ENCODE measurements at places on chromosomes 1 and 21.

- no peak for DNase-seq
Measured at GRCh38 chr1:243723050-243723449, 127.0 kb downstream of the AKT3 start.

GRCh38 chr21:35548904-35549615 is 500.0 kb upstream of the RUNX1 start:
- DNase-seq: no peak

DNA sequence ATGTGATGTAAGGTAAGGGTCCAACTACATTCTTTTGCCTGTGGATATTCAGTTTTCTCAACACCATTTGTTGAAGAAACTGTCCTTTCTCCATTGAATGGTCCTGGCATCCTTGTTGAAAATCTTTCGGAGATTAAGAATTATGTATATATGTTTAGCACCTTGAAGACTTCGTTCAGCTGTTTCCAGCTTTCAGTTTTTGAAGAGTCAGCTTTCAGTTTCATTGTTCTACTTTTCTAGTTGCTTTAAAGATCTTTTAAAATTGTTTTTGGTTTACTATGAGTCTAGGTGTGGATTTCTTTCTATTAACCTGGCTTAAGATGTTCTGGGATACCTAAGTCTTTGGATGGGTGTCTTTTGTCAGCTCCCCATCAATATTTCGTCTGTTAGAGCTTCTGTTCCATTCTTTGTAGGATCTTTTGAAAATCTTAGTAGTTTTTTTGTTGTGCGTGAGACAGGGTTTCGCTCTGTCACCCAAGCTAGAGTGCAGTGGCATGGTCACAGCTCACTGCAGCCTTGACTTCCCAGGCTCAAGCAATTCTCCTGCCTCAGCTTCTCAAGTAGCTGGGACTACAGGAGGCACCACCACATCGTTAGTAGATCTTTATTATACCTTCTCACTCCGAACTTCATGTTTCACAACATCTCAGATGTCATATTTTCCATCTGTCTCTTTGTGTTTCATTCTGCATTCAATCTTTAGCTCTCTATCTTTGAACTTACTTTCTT is 353.5 kb upstream of the B3GALT2 start:
- DNase-seq: no peak

DNA sequence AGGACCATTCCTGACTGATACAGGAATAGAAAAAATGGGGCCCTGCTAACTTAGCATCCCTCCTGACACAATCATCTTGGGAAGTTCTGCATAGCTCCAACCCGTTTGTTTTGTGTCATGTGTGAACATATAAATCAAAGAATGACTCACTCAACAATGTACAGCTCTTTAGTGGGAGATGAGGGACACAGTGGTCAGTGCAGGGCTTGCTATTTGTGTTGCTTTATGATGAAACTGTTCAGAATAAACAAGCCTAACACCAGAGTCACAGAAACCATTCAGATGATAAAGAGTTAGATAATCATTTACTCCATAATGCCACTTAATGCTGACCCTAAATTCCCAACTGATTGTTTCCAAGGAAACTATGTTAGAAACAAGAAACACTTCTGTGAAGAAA is 154.2 kb upstream of the ZNHIT6 start:
- DNase-seq: no peak

- DNase-seq: no peak
Measured at GRCh38 chr1:167273027-167273800, 52.5 kb downstream of the POU2F1 start.

DNA sequence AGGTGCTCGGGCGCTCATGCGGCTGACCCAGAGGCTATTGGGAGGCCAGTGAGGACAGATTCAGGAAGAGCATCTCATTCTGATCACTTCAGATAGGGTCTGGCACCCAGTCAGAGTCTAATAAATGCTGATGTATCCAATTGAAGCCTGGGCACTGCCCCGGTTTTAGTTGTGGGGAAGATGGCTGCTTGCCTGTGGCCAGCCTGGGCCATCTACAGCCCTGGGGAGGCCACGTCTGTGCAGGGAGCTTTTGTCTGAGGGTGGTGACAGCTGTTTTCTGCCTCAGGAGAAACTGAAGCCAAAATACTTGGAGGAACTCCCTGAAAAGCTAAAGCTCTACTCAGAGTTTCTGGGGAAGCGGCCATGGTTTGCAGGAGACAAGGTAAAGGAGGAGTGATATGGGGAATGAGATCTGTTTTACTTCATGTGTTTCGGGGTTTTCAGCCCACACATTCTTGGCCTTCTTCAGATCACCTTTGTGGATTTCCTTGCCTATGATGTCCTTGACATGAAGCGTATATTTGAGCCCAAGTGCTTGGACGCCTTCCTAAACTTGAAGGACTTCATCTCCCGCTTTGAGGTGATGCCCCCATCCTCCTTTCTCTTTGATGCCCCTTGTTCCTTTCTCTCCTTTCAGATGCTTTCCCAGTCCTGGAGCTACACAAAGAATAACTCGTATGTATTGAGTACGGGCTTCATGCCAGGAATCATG is 2.8 kb downstream of the GSTM5 start:
- no peak for DNase-seq

GRCh38 chr1:16226490-16227179 is 10.3 kb downstream of the CPLANE2 start:
- peak; percentile 78 for DNase-seq

DNA sequence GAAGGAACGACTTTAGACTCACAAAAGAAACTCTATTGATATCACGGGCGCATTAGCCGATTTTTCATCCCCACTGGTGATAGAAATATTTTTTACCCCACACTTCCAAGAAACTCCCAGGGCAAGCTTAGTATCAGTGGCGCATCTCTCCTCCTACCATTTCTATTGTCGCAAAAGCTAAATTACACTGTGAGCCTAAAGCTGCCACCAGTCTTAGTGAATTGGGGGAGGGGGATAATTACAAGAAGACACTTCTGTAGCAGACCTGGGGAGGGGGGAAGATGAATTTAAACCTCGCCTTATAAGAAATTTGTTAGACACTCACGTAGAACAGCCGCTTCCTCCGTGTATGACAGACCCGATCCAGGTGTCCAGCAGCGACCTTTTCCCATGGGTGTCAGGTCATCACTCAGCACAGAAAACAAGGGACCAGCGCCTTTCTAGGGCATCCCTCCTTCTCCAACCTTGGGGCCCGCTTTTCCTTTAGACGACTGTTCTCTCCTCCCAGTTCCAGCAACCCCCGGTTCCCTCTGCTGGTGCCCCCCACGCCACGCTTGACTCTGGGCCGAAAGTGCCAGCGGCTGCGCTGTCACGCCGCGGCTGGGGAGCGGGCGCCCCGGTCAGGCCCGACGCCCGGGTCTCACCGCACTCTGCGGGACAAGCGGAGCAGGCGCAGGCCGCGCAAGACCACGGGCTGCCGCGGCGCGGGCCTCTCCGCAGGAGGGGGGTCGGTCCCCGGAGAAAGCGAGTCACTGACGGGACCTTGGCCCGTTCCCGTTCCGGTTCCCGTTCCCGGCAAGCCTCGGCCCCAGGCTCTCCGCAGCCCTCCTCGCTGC is 821 bp downstream of the PHC2 start:
- DNase-seq: no peak

DNA sequence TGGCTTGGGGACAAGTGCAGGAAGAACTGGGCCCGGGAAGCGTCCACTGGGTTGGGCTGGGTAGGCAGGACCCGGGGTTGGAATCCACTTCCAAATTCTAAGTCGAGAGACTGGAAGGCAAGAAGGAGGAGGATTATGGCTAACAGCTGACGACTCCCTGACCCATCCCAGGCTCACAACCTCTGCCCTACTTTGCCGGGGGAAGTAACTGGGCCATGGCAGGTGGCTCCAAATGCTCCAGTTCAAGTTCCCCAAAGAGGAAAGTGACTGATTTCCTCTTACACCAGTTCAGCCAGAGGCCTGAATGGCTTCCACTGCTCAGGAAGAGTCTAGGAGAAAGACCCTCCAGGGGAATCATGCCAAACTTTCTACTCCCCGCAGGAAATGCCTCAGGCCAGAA is 11.4 kb downstream of the EMC1 start:
- no peak for DNase-seq

DNA sequence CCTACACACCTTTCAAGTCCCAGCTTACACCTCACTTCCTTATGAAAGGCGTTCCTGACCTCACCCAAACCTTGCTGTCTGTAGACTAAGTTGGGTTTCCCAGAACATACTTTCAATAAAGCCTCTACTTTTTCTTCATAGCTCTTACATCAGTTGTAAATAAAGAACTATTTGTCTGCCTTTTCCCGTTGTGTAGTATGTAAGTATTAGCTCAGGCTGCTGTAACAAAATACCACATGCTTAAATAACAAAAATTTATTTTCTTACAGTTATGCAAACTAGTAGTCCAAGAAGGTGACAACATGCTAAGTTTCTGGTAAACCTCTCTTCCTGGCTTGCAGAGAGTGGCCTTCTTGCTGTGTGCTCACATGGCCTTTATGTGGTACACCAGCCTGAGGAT is 86.7 kb downstream of the MAST2 start:
- no peak for DNase-seq

- no peak for DNase-seq
Measured at GRCh38 chr1:40877698-40878097, 15.5 kb upstream of the CITED4 start.

- DNase-seq: no peak
Measured at GRCh38 chr1:110384581-110385321, 6.1 kb downstream of the SLC16A4 start.

GRCh38 chr1:5481889-5482288 is 510.3 kb downstream of the NPHP4 start:
- DNase-seq: peak; percentile 18

All from HuH-7 (cell line).